ENCODE measurements at places on chromosomes 2 and 18.
A peak's percentile ranks its signal among the peaks of the same experiment; 100 is the strongest.

GRCh38 chr18:12442946-12443345 lies 35.2 kb downstream of the PRELID3A start:
- DNase-seq: peak; percentile 62

GRCh38 chr18:48181857-48182256 lies 227.3 kb downstream of the ZBTB7C start:
- DNase-seq: no peak

DNA sequence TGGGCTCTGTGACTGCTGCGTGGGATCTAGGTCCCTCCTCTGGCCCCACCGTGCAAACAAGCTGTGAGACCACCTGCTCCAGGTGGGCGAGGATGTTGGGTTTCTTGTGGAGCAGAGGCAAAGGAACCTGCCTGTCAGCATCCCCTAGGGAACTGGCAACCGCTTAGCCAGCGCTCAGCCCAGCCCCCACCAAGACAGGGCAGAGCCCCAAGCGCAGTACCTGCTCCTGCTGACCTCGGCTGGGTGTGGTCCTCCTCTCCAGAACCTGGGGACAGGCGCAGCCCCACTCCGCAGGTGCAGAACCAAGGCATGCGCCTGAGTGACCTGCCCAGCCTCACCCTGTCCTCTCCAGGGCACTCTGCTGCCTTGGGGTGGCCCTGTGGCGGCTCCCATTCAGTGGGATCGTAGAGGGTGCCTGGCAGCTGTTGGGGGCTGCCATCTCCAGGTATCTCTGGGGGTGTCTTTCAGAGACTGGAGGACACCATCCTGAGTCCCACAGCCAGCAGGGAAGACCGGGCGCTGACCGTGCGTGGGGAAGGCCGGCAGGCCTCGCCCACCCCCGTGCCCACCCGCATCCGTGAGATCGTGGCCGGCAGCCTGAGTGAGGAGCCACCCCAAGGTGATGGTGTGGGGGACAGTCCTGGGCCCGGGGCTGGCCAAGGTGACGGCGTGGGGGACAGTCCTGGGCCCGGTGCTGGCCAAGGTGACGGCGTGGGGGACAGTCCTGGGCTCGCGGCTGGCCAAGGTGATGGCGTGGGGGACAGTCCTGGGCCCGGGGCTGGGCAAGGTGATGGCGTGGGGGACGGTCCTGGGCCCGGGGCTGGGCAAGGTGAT lies 12.3 kb downstream of the CROCC2 start:
- no peak for DNase-seq

DNA sequence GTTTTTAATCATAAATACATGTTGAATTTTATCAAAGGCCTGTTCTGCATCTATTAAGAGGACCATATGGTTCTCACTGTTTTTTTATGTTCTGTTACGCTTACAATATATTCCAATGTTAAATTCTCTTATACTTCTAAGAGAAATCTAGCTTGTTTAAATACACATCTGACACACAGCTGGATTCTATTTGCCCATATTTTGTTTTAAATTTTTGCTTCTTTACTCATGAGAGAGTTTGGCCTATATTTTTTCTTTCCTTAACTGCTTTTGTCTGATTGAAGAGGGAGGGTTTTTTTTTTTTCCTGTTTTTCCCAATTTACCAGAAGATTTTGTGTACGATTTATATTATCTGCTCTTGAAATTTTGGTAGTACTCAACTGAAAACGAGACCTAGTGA lies 34.9 kb downstream of the RNF144A start:
- no peak for DNase-seq

- no peak for DNase-seq
Observed at GRCh38 chr2:149050188-149050587, 11.7 kb downstream of the LYPD6B start.

GRCh38 chr18:30658306-30658705 lies 384.2 kb downstream of the DSC3 start:
- DNase-seq: no peak

DNA sequence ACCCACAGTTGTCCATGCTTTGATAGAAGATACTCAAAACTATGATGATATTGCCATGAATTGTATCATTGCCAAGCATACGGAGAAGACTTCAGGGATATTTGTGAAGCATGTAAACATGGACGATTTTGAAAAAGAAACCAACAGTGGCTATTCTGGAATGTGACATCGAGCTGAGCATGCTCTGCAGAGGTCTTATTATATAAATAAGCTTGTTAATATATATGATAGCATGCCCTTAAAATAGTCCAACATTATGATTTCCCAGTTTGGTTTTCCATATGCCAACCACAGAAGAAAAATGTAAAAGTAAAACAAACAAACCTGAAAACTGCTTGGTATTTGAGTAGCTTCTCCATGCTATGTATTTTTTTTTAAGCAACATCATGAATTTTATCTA lies 159.1 kb downstream of the LNPK start:
- no peak for DNase-seq

DNA sequence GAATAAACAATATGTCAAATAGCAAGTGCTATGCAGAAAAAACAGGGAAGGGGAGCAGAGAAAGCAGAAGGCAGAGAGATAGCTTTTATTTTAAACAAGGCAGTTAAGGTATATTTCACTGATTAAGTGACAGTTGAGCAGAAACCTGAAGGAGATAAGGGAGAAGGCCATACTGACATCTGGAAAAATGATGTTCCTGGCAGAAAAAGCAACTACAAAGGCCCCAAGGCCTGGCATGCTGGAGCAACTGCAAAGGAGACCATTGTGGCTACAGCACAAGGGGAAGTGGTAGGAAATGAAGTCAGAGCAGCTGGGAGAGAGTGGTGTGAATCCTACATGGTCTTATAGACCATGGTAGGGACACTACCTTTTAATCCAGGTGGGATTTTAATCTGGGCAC lies 8.9 kb upstream of the PCBP1 start:
- DNase-seq: no peak

DNA sequence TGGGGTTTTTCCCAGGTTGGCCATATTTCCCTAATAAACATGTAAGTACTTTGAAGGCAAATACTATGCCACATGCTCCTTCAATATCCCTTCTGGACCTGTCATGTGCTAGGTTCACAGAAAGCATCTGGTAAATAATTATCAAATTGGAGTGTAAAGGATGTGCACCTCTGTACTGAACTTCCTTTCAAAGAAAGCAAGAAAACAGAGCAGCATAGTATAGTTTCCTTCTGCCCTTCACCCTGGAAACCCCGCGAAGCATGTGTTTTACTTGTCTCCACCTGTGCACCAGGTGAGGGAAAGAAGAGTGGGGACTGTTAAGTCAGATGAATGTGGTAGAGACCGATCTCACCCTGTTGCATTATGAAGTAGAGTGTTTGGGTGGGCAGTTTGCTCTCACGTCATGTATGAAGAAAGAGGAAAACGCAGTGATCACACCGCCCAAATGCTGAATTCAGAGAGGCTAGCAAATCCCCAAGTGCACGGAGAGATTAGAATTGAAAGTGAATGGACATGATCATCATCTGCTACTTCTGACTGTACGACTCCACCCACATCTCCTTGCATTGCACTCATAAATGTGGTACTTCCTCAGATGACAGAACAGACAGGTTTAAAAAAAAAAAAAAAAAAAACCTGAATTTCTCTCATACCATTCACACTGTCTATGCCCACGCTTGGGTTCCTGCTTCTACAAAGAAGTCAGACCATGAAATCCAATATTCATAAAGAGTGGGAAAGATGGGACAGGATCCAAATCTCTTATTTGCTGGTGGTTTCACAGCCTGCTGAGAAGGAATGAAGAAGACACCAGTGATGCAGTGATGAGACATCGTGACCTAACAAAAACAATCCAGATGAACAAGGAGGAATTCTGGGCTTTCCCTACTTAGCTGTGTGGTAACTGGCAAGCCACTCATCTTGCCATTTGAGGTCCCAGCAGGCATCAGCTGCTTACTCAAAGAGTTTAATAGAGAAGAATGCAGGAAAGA lies 448.6 kb downstream of the BCL11A start:
- peak; percentile 20 for DNase-seq

GRCh38 chr2:42233976-42234441 lies 64.9 kb downstream of the EML4 start:
- no peak for DNase-seq

DNA sequence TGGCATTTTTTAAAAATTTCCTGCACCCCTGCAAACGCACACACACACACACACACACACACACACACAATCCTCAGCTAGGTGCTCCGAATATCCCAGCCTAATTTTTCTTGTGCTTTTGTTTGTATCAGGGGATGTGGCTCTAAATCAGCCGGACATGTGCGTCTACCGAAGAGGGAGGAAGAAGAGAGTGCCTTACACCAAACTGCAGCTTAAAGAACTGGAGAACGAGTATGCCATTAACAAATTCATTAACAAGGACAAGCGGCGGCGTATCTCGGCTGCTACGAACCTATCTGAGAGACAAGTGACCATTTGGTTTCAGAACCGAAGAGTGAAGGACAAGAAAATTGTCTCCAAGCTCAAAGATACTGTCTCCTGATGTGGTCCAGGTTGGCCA lies 1.8 kb downstream of the HOXD13 start:
- no peak for DNase-seq

DNA sequence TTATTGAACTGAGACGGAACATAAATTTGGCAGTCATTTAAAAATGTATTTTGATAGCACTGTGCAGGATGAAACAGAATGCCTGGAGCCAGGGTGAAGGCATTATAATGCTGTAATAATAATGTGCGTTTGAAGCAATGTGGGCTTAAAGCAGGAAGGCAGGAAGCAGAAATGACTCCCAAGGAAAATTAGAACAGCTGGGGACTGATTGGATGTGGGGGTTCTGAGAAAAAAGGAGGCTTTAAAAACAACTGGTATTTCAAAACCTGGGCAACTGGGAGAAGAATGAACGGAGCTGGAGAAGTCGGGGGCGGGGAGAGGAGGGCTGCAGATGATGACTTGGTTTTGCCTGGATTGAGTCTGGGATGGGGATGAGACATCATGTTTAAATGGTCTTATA lies 12.6 kb downstream of the FAM124B start:
- DNase-seq: no peak
